Epithelial cell of proximal tubule (primary cell): ENCODE measurements at places on chromosomes 13 and 19. TPM values are rescaled to one million over a fixed set of nuclear protein-coding genes. Genes with fewer than 3 reads are reported as not detected.

GRCh38 chr19:7933411-7933810 is 7.5 kb upstream of the CTXN1 start:
- no peak for DNase-seq

GRCh38 chr19:9640956-9641355 is 19.9 kb upstream of the ZNF561 start:
- no peak for DNase-seq

DNA sequence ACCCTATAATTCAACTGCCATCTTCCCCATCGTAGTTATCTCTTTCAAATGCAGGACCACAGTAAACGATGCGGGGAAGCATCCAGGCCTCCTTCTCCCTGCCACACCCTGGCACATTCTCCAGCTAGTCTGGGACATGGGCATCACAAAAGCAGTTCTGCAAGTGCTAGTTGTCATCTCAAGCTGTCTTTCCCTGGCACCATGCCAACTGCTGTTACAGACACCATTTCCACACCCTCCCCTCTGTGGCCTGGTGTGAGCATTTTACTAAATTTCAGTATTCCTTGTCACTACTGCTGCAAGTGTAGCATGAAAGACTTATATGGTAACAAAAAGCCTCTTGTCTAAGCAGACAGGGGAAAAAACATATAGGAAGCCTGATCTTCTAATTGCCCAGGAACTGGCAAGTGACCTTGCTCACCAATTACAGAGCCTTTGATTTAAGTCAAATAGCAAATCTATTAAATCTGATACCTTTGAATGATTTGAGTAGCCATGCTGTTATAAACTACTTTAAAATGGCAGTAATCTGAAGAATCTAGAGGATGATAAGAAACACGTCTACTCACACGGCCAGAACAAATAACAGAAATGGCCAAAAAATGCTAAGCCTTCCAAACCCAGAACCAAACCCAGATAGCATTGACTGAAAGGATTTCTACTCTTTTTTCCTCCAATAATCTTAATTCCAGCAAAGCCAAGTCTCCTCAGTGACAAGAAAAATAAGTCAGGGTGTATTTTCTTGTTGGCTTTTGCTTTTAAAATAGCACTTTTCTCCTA is 179.0 kb downstream of the NUFIP1 start:
- DNase-seq, result no peak

NCR1 gene
- total RNA-seq, result not detected in 2 replicates
